Fibroblast of lung (primary cell): ENCODE measurements at places on chromosomes 3 and 15. TPM values are rescaled to one million over a fixed set of nuclear protein-coding genes. Genes with fewer than 3 reads are reported as not detected.

ZIC4 gene
- not detected in 2 replicates for polyA plus RNA-seq

COX17 gene
- polyA plus RNA-seq = 19.6 and 24.2 TPM in 2 replicates

- H3K27ac ChIP-seq = no peak overlapping the region
- H3K4me3 ChIP-seq = no peak overlapping the region
Measured at GRCh38 chr3:82473864-82474541, 712.6 kb upstream of the GBE1 start.

DNA sequence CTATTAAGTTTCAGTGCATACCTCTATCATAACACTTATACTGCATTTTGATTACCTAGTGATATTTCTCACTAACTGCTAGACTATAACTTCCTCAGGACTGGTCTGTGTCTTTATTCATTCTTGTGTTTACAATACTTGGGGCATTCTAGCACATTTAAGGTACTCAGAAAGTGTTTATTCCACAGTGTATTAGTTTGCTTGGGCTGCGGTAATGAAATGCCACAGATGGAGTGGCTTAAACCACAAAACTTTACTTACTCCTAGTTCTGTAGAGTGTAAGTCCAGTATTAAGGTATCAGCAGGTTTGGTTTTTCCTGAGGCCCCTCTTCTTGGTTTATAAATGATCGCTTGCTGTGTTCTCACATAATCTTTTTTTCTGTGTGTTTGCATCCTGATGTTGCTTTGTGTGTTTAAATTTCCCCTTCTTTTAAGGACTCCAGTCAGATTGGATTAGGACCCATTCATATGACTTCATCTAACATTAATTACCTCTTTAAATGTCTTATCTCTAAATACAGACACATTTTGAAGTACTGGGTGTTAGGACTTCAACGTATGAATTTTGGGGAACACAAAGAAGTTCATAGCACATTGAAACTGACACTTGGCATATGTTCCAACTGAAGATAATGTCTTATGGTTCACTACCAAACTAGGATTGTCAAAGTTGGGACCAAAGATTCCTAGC is 23.9 kb downstream of the RNF111 start:
- H3K4me3 ChIP-seq = no peak overlapping the region
- H3K27me3 ChIP-seq = no peaks in the 10 kb centered on the region
- DNase-seq = peak; percentile 10
- no peak overlapping the region for H3K27ac ChIP-seq
- no peaks in the 10 kb centered on the region for H3K36me3 ChIP-seq
